ENCODE measurements at places on chromosomes 1 and 21.

- DNase-seq, result no peak
Observed at GRCh38 chr1:118246646-118247045, 61.6 kb upstream of the SPAG17 start.

DNA sequence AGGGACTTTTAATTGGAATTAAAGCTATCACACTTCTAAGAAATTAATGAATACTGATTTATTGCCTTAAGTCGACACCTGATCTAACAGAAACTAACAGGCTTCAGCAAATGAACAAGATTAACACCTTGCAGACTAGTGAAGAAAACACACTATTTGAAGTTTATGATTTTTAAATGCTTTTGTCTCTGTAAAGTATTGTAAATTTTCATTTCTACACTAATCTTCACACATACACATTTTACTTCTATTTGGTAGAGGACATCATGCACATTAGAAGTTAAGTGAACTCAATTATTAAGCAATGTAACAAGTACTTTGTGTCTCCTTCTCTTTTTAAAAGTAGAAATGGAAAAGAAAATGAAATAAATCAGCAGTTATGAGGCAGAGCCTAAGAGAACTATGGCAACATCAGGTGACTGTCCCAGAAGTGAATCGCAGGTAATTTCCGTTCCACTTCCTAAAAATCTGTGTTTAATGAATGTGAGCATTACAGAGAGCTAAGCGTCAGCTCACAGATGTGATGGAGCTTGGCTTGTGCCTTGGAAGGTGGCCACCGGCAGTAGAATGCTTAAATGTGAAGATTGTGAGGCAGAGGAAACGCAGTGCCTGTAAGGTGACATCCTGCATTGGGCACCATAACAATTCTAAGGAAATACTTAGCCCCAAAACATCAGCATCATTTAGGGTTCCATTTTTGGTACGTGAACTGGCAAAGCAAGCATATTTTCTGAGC lies 1.2 kb downstream of the PRMT2 start:
- no peak for DNase-seq

GRCh38 chr1:147109041-147109440 lies 63.2 kb downstream of the PRKAB2 start:
- DNase-seq, result no peak

DNA sequence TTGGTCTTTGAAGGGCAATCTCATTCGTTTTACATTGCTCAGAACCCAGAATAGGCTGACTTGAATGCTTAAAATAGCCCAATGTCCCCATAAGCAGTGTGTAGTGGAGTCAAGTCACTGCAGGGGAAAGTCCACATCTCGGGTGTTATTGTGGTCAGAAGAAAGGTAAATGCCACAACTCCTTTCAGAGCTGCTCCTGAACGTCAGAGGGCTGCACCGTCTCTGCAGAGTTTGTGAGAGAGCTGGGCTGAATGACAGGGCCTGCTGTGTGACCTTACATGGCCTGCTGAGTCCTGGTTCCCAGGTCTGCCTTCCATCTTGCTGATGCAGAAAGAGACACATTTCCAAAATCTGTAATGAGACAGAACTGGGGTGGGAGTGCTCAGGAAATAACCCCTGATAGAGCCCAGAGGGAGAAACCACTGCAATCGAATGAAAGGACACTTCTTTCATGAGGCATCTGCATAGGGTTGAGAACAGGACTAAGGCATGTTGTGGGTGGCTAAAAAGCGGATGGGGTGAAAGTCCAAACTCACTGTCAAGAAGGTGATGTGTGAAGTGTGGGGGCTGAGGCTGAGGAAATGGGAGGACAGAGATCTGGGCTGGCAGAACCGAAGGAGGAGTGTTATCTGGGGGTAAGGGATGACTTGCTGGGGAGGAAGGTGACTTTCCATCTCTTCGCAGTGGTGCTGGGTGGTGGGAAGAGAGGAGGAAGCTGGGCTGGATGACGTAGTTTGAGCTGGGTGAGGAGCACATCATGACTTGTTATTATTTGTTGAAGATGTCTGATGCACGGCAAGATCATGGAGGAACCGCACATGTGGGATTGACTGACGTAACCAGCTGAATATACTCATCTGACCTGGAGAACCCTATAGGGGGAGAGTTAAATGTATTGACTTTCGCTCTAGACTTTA lies 33.7 kb downstream of the XCL2 start:
- DNase-seq, result no peak

DNA sequence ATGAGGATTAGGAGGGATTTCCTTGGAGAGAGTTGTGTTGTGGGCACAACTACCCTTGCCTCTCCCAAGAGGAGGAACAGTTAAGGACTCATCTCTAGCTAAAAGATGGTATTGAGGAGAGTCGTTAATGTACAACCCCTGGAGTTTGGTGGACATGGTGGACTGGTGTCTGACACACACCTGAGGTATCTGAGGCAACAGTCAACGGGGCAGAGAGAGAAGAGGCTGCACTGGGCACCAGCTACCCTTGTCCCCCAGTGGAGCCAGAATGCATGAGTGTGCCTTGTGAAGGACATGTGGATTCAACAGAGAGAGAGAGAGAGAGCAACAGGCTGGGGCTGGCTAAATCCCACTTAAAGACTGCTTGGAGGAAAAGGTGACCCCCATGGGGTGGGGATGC lies 13.0 kb downstream of the RAB7B start:
- DNase-seq, result no peak

- DNase-seq, result no peak
Observed at GRCh38 chr1:83559129-83559840, 439.6 kb downstream of the TTLL7 start.

DNA sequence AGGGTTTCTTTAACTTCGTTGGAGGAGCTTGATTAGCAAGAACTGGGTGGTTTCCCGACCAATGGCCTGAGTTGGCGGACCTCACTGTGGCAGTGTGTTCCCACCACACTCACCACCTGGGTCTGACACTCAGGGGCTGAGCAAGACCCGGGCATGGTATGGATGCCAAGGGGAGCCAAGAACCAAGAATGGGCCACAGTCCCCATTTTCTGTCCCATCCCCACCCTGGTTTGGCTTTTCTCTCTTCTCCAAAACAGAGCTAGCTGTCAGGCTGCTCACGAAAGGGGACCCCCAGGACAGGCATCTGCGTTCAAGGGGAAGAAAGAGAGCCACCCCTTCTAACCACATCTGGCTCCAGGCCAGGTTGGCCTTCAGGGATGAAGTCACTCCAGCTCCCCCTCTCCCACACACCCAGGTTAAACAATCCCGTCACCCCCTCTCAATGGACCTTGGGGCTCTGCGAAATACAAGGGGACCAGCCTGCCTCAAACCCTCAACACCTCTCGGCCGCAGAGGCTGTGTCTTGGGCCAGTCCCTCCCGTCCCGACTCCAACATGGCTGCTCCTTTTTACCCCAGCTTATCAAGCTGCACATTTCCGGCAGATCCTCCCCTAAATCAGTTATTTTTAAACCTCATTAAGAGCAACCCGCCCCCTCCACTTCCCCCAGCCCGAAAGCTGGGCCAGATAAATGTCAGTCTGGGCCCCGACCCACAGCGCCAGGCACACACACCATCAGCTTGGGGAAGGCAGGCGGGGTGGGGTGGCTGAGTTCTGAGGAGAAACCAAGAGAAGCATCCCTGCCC lies 3.4 kb downstream of the TAGLN2 start:
- DNase-seq, result no peak

GRCh38 chr1:215645182-215645581 lies 78.1 kb downstream of the KCTD3 start:
- no peak for DNase-seq

DNA sequence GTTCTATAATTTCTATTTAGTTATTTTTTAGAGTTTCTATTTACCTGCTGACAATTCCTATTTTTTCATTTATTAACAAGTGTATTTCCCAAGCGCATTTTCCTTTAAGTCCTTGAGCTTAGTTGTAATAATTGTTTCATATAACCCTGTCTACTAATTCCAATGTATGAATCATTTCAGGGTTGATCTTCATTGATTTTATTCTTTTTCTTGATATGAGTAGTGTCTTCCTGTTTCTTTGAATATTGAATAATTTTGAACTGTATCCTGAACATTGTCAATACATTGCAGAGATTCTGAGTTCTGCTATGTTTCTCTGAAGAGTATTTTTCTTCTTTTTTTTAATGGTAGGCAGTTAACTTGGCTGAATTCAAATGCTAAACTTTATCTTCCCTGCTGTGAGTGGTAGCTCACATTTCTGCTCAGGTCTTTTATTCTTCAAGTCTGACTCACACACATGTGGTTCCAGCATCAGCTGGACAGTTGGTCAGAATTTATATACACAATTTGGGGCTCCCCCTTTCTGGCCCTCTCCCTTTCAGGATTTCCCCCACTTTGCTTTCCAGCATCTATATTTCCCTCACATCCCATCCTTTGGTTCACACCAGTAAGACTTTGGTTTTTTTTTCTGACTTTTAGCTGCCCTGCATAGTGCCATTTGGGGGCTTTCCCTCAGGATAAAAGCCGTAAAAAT lies 54.4 kb upstream of the WDR26 start:
- no peak for DNase-seq

Data from SW 1271 (cell line).